Panc1 (cell line): ENCODE measurements at places on chromosomes 1 and 21.
A peak's percentile ranks its signal among the peaks of the same experiment; 100 is the strongest.

DNA sequence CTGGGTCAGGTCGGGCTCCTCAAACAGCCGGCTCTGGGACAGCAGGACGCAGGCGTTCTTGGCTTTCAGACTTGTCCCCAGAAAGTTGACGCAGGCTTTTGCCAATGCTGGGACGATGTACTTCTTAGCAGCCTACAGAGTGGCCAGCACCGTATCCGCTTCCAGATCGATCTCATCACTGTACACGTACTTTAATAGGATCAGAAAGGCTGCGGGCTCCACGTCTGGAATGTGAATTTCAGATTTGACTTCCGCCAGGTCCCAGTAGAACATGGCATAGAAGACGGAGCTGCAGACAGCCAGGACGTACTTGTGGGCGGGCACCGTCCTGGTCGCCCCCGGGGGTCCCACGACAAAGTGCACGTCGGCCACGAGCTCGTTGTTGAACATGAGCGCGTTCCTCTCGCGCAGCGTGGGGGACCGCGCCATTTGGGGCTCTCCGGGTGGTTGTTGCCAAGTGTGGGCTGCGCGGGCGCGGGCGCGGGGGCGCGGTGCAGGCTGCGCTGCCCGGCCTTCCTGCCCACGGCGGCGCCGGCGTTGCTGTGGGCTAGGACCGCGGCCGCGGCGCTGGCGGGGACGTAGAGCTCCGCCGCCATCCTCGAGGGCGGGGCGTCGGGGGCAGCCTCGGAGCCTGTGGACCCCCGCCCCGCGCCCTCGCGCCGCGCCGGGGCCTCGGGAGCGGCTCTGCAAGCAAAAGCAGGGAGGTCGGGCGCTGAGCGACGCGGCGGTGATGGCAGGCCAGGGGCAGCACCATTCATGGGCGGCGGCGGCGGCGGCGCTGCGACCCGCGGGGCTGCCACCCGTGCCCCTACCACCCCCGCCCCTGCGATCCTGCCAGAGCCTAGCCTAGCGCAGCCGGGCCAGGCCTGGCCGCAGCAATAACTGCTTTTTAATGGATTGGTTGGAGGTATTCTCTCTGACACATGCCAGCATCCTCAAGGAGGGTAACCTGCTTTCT, 10.6 kb downstream of the CNR2 start:
- DNase-seq: no peak
- peaks cover 6% of the 10 kb centered on the region for H3K27me3 ChIP-seq
- H3K4me3 ChIP-seq: peak overlapping the region; percentile 24
- no peaks in the 10 kb centered on the region for H3K36me3 ChIP-seq

- H3K4me1 ChIP-seq: no peaks in the 10 kb centered on the region
- H3K27ac ChIP-seq: no peak overlapping the region
- DNase-seq: no peak
- H3K36me3 ChIP-seq: no peaks in the 10 kb centered on the region
These were observed 13.7 kb upstream of the FAM20B start for GRCh38 chr1:179012038-179012437.

- no peak overlapping the region for H3K27ac ChIP-seq
- no peaks in the 10 kb centered on the region for H3K4me1 ChIP-seq
- H3K4me3 ChIP-seq: no peak overlapping the region
- no peaks in the 10 kb centered on the region for H3K36me3 ChIP-seq
These were observed 72.9 kb downstream of the SYT6 start for GRCh38 chr1:114080511-114081436.

DNA sequence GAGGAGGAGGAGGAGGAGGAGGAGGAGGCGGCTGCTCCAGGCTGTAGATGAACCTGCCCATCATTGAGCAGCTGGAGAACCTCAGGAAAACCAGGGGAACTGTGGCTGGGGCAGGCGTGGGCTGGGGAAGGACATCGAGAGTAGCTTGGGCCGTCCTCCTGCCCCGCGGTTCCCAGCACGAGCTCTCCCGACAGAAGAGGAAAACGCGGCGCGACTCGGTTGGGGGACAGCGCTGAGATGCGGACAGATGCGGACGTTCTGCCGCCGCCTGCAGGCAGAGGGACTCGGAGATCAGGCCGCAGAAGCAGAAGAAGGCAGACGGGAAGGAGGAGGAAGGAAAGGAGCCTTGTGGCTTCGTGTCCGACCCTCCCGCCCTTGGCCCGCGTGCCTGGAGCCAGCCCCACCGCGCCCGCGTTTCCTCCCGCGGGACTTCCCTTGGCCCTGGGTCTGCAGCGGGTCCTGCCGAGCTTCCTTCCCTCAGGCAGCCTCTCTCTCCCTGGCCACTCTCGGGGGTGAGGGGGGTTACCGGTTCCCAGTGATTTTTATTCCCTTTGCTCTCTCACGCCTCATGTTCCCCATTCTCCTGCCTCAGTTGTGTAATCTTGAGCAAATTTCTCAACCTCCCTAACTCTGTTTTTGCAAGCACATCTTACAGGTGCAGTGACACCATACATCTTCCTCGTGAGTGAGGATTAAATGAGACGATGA, 1.7 kb upstream of the TNFRSF9 start:
- DNase-seq: no peak
- peak overlapping the region; percentile 47 for H3K4me3 ChIP-seq
- H3K27ac ChIP-seq: no peak overlapping the region
- H3K4me1 ChIP-seq: 0 out of 2 replicates have a peak, but pooled peaks cover 3% of the 10 kb centered on the region
- H3K36me3 ChIP-seq: no peaks in the 10 kb centered on the region

DNA sequence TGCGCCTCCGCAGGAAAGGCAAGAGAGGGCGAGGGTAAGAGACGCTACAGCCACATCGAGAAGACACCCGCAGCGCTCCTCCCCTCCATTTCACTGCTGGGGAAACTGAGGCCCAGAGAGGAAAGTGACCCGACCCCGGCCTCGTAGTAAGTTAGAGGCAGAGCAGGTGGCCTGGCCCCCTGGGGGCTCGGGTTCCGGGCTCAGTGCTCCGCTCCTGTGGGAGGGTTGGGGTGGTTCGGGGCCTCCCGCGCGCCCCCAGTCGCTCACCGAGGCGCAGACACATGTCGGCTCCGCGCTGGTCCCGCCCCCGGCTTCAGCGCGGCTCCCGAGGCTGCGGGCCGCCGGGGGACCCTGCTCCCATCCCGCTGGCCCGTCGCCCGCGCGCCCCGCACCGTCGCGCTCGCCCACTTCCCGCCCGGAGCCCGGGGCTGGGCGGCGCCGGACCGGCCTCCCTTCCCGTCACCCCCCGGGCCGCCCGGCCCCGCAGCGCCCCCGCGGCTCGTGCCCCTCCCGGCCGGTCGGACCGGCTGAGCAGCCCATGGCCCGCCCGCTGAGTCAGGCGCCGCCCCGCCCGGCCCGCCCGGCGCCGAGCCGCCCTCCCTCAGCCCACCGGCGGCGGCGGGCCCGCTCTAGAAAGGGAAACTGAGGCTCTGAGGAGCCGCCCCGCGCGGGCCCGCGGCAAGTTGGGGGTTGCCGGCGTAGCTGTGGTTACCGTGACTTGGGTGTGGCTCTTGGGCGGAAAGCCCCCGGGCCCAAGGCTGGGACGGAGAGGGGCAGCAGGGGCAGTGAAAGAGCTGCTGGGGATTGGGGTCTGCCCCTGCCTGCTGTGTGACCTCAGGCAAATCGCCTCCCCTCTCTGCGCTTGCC, at the start of gene TMEM54:
TMEM54 (minus strand) TSS at position 434 of the 867 bp plus-strand sequence; CDS start at position 283, 151 bp downstream.
- H3K4me1 ChIP-seq: 0 out of 2 replicates have a peak, but pooled peaks cover 5% of the 10 kb centered on the region
- peak within 1 kb of the TSS; percentile 57 for H3K4me3 ChIP-seq
- peak within 1 kb of the TSS; percentile 77 for H3K27ac ChIP-seq
- no peaks in the 10 kb centered on the region for H3K27me3 ChIP-seq
- no peaks in the 10 kb centered on the region; the same call in 1 of the 2 replicates for H3K36me3 ChIP-seq
- no peak for DNase-seq

DNA sequence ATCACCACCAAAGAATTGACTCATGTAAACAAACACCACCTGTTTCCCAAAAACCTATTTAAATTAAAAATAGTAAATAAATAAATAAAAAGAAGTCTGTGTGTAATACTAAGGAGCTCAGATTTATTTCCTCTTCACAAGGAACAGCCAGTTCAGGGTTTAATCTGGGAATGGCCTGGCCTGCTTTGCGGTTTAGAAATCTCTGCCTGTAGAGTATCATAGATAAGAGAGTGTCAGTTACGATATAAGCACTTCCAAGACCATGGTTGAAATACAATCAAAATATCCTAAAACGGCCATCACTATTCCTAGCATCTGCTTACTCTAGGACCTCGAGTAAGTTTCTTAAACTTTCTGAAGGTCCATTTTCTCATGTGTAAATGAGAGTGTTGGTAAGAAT, 274.4 kb downstream of the PLPP3 start:
- H3K4me3 ChIP-seq: no peak overlapping the region
- no peaks in the 10 kb centered on the region for H3K27me3 ChIP-seq
- no peaks in the 10 kb centered on the region for H3K36me3 ChIP-seq
- no peaks in the 10 kb centered on the region for H3K4me1 ChIP-seq
- DNase-seq: no peak
- H3K27ac ChIP-seq: no peak overlapping the region

DNA sequence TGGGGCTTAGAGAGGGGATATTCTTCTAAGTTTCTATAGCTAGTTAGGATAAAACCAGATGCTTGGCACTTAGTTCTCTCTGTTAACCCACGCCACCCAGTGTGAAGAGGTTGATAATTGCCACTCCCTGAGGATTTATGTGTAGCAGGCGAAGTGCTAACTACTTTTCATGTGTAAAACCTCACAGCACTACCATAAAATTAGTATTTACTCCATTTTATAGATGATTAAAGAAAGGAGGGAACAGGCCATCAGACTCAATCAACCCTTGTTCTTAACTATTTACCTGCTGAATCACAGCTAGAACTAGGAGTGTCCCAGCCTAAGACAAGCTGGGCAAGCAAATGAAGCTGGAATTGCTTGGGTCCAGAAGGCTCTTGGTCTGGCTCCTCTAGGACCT, 8.9 kb downstream of the LIN28A start:
- no peaks in the 10 kb centered on the region; the same call in 1 of the 2 replicates for H3K4me1 ChIP-seq
- H3K27me3 ChIP-seq: 0 out of 2 replicates have a peak, but pooled peaks cover 2% of the 10 kb centered on the region
- DNase-seq: no peak
- H3K36me3 ChIP-seq: no peaks in the 10 kb centered on the region
- no peak overlapping the region for H3K27ac ChIP-seq

DNA sequence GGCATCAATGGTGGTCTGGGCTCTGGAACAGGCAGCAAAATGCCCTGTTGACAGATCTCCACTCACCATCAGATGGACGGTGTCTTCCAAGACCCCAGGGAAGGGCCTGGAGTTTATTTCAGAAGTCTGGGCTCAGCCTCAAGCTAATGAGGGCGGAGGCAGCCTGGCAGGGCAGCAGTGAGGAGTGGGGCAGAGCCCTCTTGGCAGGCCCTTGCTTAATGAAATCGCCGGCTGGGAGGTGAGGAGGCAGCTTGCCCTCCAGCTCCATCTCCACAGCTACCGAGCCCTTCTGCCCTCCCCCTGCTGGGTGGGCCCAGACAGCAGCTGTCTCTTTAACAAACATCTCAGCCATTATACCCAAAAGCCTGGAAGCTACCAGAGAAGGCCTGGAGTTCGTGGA, 22.0 kb upstream of the GRIK3 start:
- H3K4me3 ChIP-seq: no peak overlapping the region
- no peak overlapping the region for H3K27ac ChIP-seq
- no peaks in the 10 kb centered on the region; the same call in 1 of the 2 replicates for H3K27me3 ChIP-seq
- no peak for DNase-seq
- no peaks in the 10 kb centered on the region for H3K36me3 ChIP-seq

DNA sequence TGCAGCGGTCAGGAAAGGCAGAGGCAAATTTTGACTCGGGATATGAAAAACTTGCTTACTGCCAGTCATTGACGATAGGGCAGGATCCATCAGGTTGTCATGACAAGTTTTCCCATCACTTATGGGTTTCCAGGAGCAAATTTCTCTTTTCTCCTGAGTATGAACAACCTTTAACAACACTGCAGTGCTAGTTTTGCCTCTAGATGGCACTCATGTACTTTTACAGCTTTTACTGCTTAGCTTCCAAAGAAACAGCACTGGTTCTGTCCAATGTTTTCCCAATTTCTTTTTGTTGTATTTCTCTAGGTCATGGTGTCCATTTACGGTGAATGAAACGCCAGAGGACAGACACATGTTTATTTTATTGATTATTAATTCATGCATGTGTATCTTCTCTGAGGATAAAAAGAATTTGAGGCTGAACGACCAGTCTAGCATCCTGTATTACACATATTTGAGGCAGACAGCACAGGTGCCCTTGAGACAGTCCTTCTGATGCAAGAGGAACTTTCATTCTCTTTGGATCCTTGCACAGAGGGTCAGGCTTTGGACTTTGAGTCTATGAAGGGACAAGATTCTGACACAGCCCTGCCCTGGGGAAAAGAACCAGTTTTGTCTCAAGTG, 112.3 kb upstream of the TRABD2B start:
- no peaks in the 10 kb centered on the region for H3K36me3 ChIP-seq
- no peaks in the 10 kb centered on the region for H3K4me1 ChIP-seq
- peak; percentile 51 for DNase-seq
- no peak overlapping the region for H3K27ac ChIP-seq

DNA sequence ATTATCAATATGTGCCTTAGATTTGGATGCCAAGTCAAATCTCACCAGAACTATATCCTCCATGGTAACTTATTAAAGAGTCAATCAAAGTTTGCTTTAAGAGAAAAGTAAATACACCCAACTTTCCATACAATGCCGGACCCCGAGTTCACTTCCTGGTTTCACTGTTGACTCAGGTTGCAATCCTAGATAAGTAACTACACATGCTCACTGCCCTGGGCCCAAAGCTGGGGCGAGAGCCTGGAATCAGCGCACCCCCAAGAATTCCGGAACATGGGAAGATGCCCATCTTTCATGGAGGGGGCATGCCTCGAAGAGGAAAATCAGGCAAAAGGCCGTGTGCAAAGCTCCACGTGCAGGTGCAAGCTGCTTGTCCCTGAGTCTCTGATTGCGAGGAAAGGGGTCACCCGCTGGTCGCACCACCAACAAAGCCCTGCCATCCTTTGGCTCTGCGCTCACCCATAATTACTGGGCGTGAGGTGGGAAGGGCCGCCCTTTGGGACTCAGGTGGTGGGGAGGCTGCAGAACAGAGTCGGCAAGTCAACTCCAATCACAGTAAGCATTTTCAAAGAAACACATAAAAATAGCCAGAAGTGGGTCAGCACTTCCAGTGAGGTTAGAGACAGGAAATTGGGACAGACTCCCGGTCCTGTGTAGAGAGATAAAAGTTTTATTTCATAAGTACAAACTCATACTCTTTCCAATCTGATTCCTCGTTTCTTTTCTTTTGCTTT, 167.7 kb downstream of the TOMM20 start:
- H3K36me3 ChIP-seq: no peaks in the 10 kb centered on the region
- no peaks in the 10 kb centered on the region for H3K27me3 ChIP-seq
- H3K27ac ChIP-seq: peak overlapping the region; percentile 100

DNA sequence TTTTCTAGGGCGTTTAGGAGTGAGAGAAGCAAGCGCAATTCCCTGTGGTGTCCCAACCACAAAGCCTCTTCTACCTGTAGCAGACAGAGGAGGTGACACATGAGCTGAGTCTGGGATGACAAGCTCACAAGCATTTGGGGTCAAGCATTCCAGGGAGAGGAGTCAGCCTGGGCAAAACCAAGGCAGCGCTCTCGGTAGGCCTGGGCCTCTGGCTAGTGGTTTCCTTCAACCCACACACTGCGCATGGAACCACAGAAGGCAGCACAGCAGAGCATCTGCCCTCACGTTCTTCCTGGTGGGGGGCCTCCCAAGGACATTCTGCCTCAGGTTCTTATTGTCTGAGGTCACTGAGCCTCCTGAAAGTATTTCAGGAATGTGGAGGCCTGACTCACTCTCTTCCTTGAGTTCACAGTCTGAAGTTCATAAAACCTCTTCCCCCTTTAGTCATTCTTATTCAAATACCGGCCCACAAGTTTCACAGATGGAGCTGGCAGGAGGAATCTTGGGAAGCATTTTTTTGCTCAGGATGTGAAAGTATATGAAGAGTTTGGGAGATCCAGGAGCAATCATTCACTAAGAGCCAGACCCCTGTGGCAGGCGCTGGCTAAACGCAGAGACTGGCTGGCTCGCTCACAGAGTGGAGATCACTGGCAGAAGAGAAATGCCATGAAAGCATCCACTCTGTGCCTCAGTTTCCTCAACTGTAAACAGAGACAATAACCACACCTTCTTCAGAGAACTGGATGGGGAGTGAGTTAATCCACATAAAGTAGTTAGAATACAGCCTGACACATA, 26.8 kb downstream of the CCN1 start:
- H3K27ac ChIP-seq: peak overlapping the region; percentile 98
- H3K36me3 ChIP-seq: no peaks in the 10 kb centered on the region
- H3K4me1 ChIP-seq: peaks cover 47% of the 10 kb centered on the region
- DNase-seq: peak; percentile 100
- H3K4me3 ChIP-seq: no peak overlapping the region
